GM12878 (cell line): ENCODE measurements at places on chromosomes 3 and 15.

- DNase-seq, result peak; percentile 97
Measured at GRCh38 chr3:150384296-150385212, 23.5 kb upstream of the TSC22D2 start.

DNA sequence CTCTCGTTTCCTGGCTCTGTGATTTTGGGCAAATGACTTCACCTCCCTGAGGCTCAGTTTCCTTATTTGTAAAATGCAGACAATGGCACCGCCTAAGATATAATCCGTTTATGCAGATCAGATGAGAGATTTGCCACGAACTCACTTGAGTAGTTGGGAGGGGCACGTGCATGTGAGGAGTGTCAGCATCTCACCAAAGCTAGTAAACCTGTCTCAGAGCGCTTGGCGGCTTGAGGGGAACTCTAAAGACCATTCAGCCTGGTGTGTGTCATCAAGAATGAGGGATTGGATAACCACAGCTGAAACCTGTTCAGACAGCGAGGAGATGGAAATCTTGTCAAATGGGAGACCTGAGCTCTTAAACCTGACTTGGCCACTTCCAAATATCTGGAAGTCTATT lies 48.7 kb downstream of the BDH1 start:
- no peak for DNase-seq

- no peak for DNase-seq
Measured at GRCh38 chr3:48567090-48567489, 3.5 kb upstream of the UCN2 start.

GRCh38 chr3:179067291-179067690 lies 4.3 kb downstream of the ZMAT3 start:
- no peak for DNase-seq

- DNase-seq, result no peak
Measured at GRCh38 chr3:22506871-22507270, 696.3 kb upstream of the UBE2E2 start.

GRCh38 chr15:59255680-59256336 lies 49.2 kb downstream of the LDHAL6B start:
- DNase-seq, result no peak

DNA sequence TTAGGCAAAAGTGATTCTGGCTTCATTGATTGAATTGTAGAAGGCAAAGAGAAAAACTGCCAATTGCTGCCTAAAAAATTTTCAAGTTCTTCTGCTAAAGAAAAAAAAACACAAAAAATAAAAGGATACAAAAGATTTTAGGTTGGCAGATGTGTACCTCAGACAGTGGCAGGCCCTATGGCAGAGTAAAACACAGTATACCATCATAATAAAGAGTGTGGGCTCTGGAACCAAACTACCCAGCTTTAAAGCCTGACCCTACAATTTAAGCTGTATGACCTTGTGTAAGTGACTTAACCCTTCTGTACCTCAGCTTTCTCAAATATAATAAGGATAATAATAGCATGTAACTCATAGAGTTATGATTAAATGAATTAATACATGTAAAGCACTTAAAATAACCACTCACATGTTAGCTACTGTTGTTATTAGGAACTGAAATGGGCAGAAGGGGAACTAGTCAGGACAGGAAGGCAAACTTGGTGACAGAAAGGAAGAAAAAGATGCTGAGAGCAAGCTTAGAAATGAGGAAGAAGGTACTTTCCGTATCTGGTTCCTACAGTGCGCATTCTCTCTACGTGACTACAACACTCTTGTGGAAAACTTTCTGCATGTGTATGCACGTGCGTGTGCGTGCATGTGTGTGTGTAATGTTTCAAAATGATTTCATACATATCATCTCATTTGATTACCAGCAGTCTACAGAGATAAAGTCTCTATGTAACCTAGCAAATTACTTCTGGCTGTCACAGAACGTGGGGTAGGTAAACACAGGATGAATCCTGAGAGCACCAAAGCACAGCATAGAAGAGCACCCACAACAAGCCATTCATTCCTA lies 13.6 kb upstream of the GATM start:
- peak; percentile 90 for DNase-seq
